ENCODE measurements at places on chromosomes 1 and 21.

DNA sequence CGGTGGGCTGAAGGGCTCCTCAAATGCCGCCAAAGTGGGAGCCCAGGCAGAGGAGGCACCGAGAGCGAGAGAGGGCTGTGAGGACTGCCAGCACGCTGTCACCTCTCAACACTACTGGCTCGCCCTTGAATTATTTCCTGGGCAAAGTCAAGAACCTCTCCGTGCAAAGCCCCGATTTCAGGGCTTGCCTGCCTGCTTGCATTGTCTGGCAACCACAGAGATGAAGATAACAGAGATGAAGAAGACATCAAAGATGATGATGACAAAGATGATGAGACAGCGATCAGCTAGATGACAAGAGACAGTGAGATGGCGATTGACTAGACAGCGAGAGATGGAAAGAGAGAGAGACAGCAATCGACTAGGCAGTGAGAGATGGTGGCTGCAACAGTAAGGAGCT is 976.5 kb downstream of the ADGRL2 start:
- DNase-seq, result no peak

GRCh38 chr1:218823291-218823900 is 350.3 kb upstream of the LYPLAL1 start:
- no peak for DNase-seq

GRCh38 chr1:20368866-20369470 is 78.3 kb downstream of the VWA5B1 start:
- DNase-seq, result no peak

DNA sequence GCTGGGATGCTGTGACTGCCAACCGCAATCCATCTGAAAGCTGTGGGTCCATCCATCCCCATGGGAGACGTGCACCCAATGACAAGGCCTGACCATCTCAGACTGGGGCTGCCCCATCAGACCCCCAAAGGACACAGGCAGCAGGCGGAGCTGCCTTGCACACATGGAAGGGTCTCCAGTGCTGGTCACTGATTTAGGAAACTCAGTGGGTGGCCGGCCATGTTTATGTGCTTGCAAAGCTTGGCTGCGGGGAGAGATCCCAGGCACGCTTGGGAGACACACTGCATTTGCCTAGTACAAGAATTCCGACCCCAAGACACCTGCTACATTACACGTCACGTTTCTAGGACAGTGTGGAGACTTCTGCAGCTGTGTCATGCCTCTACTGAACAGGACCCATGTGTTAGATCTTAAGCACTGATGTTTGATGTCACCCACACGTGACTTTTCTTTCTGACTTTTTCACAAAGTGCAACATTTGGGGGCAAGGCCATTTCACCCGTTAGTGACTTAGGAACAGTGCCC is 181.4 kb downstream of the CLIC6 start:
- no peak for DNase-seq

- no peak for DNase-seq
Observed at GRCh38 chr1:97158691-97159096, 437.1 kb downstream of the PTBP2 start.
